ENCODE measurements at places on chromosomes 6 and 20.
A peak's percentile ranks its signal among the peaks of the same experiment; 100 is the strongest.

DNA sequence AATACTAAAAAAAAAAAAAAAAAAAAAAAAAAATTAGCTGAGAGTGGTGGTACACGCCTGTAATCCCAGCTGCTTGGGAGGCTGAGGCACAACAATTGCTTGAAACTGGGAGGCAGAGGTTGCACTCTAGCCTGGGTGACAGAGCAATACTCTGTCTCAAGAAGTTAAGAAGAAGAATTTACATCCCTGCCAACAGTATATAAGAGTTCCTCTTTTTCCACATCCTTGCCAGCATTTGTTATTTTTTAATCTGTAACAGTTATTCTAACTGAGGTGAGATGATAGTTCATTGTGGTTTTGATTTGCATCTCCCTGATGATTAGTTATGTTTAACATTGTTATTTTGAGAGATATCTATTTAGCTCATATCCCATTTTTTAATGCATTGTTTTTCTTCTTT, 20.3 kb upstream of the DYNLRB1 start:
- H3K27ac ChIP-seq = no peak overlapping the region
- peaks cover 68% of the 10 kb centered on the region for H3K36me3 ChIP-seq
- no peak for DNase-seq
- H3K4me3 ChIP-seq = no peak overlapping the region
- no peaks in the 10 kb centered on the region for H3K27me3 ChIP-seq
- H3K4me1 ChIP-seq = peaks cover 27% of the 10 kb centered on the region

GRCh38 chr6:160973311-160974250, 18.0 kb upstream of the MAP3K4 start:
- H3K27me3 ChIP-seq = peaks cover 36% of the 10 kb centered on the region
- H3K36me3 ChIP-seq = no peaks in the 10 kb centered on the region
- H3K4me1 ChIP-seq = no peaks in the 10 kb centered on the region

- DNase-seq = no peak
- no peaks in the 10 kb centered on the region for H3K4me1 ChIP-seq
- H3K27ac ChIP-seq = no peak overlapping the region
These were observed 170.2 kb downstream of the DOK5 start for GRCh38 chr20:54645445-54646155.

DNA sequence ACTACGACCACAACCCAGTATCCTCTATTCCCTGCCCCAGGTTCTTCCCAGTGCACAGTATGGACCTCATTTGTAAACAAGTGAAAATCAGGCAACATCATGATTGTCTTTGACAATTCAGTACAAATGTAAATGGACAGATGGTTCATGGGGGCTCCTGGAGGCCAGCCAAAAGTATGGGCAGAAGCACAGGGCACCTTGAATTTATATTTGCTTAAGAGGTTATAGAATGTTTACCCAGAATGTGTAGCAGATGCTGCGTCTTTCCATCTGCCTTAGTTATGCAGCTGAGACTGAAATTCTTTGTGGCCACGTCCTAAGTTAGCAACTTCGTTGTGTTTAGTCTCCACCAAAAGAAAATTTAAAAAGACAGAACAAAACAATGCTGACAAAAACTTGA, 559.6 kb upstream of the NRSN1 start:
- DNase-seq = no peak
- H3K27ac ChIP-seq = no peak overlapping the region
- no peak overlapping the region for H3K4me3 ChIP-seq

DNA sequence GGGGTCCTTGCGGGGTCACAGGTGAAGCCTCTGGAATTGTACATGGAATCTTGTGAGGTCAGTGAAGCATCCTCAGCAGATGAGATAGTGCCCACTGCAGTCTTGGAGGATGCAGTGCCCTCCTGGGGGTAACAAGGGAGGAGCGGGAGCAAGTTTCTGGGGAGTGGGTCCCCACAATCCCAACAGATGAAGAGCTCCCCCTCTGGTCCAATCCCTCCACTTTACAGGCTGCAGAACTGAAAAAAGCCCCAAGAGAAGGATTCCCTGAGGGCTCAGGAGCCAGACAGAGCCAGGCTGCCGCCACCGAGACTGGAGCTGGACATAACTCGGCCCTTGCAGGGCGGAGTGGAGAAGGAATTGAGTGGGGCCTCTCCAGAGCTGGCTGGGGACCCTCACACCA, 52.4 kb downstream of the TTI1 start:
- no peak for DNase-seq
- H3K36me3 ChIP-seq = peaks cover 44% of the 10 kb centered on the region
- H3K27me3 ChIP-seq = no peaks in the 10 kb centered on the region

DNA sequence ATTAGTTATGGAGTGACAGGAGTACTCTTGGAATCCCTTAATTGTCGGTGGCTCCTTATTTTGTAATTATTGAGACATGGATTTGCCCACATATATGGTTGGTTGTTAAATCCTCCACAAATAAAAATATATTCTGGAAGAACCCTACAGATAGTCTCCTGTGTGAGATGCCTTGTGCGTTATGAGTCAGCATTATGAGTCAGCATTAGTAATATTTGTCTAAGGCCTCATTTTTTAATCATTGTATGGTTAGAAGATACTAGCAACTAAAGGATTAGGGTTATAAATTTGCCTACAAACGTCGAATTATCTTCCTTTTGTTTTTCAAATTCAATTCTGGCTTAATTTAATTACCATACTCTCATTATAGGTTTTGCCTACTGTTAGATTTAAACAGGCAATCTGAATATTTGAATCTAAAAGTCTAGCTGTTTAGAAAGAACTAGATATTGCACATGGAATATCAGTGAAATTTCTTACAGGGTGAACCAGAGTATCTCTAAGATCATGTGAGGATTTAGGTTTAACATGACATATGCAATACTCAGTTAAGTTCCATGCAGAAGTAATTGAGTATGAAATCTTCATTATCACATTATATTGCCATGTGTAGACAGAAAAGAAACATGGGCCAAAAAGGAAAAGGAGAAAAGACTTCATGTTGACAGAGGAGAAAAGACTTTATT, 5.9 kb downstream of the C6orf58 start:
- H3K27ac ChIP-seq = no peak overlapping the region
- no peaks in the 10 kb centered on the region for H3K4me1 ChIP-seq
- H3K4me3 ChIP-seq = no peak overlapping the region
- DNase-seq = no peak

DNA sequence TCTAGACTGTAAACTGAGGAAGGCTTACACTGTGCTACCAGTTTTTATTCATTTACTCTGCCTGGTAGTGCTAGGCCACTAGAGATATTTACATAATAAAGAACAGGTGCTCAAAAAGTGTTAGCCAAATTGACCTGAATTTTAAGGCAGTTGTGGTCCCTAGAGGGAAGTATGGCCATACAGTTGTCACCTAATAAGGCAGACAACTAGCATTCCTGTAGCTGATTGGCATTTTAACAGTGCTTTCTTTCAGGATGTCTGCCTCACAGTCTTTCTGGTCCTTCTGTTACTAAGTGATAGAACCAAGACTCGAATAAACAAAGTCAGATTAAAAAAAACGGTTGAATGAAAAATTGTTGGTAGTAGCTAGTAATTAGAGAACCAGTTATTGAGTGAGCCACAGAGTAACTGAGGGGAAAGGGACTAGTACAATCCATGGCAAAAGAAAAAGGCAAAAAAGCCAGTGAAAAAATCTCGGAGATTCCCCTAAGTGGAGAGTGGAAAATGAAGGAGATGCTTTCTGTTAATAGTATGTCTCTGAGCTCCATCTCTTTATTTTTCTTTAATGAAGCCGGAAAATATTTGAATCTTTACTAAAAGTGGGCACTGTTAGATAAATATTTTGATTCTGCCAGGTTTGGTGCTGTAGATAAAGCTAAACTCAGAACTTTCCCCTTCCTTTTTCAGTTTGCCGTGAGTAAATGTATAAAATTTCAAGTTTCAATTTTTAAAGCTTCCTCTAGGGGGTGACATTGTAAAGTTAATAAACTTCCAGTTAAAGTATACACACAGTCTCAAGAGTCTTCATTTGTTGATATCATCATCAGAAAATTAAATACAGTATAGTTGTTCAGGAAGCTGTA, 9.1 kb downstream of the VTA1 start:
- H3K27ac ChIP-seq = peak overlapping the region; percentile 7
- no peak for DNase-seq
- H3K4me3 ChIP-seq = no peak overlapping the region
- peaks cover 18% of the 10 kb centered on the region for H3K36me3 ChIP-seq
- H3K4me1 ChIP-seq = peaks cover 34% of the 10 kb centered on the region

GRCh38 chr20:13290724-13291123, 69.7 kb downstream of the ISM1 start:
- no peak overlapping the region for H3K4me3 ChIP-seq
- no peak overlapping the region for H3K27ac ChIP-seq
- no peaks in the 10 kb centered on the region for H3K4me1 ChIP-seq
- DNase-seq = no peak

GRCh38 chr6:61711849-61712248, 574.2 kb downstream of the KHDRBS2 start:
- no peaks in the 10 kb centered on the region for H3K27me3 ChIP-seq
- no peak overlapping the region for H3K4me3 ChIP-seq
- no peak overlapping the region for H3K27ac ChIP-seq
- DNase-seq = no peak
- H3K4me1 ChIP-seq = no peaks in the 10 kb centered on the region
- H3K36me3 ChIP-seq = no peaks in the 10 kb centered on the region

All from stimulated activated naive B cell treated with anti-CD40 and anti-IgM and Interleukin-4, amounts not matched to agents 10 μg/mL and 1 μg/mL and 100 μg/mL, for 72 hours (primary cell).